Bone marrow (tissue), 2 donors: ENCODE measurements at places on chromosomes 4 and X.

DNA sequence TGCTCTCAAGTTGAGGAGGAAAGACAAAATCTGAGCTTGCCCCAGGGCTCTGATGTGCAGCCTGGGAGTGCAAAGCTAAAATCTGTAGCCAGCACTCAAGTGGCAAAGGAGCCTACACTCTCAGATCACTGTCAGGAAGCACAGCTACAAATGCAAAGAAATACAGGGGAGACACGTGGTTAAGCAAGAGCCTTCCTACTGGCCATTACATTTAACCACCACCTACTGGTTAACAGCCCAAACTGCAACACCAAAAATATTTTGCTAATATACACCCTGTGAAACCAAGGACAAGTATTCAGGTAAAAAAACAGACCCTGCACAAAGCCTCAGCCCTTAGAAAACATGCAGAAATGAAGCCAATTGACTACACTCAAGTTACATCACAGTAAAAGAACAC lies 170.4 kb upstream of the FGF16 start:
- no peak for DNase-seq

DNA sequence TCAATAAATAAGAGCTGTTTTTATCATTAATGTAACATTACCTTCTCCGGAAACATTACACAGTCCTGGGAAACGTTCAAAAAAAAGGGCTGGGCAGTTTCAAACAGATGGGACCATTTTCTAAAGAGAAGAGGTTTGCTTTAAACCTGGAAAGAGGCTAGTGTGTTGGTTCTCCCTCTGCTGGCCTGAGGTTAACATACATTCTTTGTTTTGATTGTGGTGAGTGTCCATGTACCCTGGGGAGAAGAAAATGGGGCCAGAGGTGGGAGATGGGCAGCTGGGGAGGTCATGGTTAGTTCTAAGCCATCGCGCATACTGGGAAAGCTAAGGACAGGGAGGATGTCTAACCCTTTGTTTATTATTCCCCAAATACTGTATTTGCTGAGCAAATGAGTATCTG lies 194.7 kb downstream of the CPEB2 start:
- DNase-seq = no peak

DNA sequence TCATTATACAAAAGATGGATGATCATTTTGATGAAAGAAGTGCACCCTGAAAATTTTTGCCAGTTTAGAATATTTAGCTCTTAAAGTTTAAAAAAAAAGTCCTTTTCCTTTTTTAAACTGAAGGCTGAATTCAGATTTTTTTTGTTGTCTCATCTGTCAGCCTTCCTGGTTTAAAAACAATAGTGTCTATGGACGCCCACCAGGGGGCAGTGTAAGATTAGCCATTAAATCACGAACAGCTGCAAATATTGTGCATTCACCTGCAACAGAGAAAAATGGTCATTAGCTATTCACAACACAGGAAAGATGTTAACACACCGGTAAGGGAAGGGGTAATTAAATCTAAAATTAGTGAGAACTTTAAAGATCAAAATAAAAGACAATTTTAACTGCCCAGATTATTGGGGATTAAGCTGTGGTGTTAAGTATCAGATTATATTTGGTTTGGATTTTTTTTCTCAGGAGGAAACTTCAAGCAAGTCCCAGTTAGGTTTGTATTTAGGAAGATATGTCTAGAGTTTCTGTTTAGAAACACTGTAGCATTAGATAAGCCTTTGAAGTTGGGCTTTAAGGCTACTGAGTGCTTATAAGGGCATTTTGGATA lies 4.4 kb upstream of the CXorf38 start:
- no peak for DNase-seq

GRCh38 chr4:3745886-3746656 lies 20.1 kb upstream of the ADRA2C start:
- no peak for DNase-seq

DNA sequence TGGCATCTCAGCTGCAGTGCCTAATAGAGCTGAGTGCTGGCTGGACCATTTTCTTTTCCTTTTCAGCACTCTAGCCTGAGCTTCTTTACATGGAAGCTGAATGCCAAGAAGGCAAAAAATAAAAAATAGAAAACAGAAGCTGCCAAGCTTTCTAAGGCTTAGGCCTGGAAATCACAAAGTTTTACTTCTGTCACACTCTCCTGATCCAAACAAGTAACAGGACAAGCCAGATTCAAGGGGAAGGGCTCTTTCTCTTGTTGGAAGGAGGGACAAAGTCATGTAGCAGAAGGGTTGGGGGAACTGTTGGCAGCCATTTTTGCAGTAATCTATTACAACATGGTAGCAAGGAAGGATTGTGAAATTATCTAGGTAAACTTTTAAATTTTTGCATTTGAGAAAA lies 131.8 kb downstream of the MSL3 start:
- no peak for DNase-seq

DNA sequence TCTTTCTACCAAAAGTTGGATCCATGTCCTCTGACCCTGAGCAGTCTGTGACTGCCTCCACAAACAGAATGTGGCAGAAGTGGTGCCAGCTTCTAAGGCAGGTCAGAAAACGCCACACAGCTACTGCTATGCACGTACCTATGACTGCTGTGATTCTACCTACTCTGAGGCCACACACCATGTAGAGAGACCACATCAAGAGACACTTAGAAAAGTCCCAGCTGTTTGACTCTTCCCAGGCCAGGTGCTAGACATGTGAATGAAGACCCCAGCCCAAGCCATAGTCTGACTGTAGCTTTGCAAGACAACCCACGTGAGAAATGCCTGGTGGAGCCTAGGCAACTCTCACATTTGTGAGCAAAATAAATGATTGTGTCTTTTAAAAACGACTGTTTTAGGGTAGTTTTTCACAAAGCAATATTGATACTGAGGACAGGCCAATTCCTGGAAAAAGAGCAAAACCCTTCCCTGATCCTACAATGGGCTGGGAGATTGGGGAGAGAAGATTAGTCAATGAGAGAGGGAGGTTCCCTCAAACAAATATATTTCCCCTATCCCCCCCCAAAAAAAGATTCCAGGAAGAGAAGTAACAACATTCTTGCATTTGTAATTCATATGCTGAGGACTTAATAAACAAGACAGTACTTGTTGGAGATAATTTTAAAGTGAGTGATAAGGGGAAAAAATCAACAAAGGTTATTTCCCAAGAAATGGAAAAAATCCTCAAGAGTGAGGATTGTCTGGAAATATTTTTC lies 33.3 kb downstream of the FRYL start:
- no peak for DNase-seq
